Activated T-helper 9 cell treated with anti-CD3 and anti-CD28 coated beads, Interleukin-2, amount 50 U/mL, for 16 hours (primary cell): ENCODE measurements at places on chromosomes 11 and 22.

GRCh38 chr11:120811731-120812130 is 212.2 kb upstream of the TBCEL start:
- no peak for DNase-seq

DNA sequence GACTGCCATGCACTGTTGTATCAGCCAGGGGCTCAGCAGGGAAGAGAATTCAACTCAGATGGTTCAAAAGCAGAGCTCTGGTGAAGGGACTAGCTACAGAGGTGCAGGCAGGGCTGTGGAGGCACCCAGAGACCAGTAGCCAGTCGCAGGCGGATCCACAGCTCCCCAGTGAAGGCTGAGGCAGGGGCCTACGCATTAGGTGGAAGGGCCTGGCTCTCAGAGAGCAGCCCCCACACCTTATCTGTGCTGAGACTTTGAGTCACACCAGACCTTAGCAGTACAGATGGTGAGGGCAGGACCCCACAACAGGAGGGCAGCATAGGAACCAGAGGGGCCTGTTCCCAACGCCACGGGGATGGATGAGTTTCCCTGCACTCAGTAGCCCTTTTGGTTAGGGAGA is 189.6 kb downstream of the DSCAML1 start:
- no peak for DNase-seq

GRCh38 chr11:104672897-104673296 is 225.4 kb downstream of the CASP12 start:
- DNase-seq: no peak

DNA sequence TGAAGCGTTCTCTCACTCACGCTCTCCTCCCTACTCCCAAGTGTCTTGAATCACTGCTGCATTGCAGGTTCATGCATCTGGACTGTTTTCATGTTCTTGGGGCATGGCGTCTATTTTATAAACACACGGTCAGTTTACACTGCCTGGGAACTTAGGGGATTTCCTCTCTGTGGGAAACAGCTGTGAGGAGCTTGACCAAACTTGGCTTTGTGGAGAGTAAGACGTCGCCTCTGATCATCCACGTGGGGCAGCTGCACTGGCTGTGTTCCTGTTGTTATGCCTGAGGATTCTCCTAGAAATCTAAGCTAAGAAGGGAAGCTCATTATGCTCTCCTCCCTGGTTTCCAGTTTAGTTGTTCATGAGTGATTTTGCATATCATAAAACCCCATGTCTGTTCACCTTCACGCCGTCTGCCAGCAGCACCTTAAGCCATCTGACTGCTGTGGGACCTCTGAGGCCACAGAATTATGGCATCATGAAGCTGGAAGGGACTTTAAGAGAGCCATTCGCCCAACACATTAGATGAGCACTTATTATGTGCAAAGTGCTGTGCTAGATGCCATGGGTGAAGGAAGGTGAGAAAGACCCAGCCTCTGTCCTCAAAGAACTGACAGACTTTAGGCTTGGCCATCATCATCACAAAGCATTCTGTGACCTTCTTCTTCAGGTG is 38.8 kb upstream of the POU2AF1 start:
- no peak for DNase-seq

DNA sequence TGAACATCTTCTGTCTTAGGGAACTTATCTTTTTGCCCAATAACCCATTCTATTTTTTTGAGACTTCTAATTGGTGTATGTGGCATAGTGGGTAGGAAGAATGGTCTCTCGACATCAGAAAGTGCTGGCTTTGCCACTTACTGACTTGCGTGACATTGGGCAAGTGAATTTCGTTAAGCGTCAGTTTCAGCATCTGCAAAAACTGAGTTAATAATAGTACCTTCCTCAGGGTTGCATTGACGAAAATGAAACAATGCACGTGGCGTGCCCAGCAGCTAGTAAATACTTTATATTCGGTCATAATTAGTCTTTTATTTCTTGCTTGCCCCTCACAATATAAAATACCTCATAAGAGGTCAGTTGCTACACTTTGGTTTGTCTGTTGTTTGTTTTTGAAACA is 12.5 kb upstream of the GRIK4 start:
- no peak for DNase-seq
